SK-N-MC (cell line): ENCODE measurements at places on chromosomes 3 and 15.

DNA sequence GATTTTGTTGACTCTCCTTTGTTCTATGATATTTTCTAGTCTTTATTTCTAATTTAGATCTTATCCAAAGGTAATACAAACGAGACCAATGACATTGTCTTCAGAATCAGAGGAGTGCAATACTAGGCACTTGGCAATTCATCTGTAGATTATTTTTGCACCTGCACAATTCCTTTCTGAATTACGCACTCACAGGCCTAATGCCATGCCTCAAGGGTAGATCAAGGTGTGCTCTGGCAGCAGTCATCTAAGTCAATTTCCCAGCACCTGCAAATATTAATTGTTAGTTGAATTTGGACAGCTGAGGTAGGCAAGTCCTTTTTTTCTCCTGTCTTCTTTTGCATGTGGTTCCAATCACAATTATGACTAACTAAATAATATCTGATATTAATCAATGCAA, 653.2 kb downstream of the ROBO2 start:
- no peak for DNase-seq

DNA sequence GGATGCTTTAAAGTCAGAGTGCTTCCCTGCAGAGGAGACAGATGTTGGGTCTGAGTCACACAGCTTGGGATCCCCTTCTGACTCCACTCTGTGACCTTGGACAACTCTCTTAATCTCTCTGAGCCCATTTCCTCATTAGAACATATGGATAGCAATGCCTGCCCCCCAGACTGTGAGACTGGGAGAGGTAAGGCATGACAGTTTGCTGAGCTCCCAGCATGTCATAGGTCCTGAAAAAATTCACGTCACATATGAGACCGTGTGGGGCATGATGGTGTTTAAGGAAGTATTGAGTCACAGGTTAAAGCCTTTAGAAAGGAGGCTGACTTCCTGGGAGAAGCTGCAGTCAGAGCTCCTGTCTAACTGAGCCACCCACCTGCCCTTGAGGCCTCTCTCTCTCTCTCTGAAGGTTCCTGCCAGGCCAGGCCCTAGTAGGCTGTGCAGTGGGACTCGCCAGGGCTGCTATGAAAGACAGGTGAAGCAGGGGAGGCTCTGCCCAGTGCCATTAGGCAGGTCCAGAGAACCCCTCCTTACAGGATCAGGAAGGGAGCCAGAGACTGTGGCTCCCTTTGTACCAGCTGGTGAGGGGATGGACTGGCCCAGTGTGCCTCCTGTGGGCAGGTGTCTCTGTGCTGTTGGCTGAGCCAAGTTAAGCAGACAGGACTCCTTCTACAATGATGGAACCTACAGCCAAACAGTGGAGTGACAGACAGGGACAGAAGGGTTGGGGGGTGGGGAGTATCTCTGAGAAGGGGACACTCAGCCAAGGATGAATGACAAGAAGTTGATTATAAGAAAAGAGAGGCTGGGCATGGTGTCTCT, 19.5 kb upstream of the DOCK3 start:
- no peak for DNase-seq

- DNase-seq = no peak
Observed at GRCh38 chr3:21587894-21588293, 163.1 kb downstream of the ZNF385D start.

DNA sequence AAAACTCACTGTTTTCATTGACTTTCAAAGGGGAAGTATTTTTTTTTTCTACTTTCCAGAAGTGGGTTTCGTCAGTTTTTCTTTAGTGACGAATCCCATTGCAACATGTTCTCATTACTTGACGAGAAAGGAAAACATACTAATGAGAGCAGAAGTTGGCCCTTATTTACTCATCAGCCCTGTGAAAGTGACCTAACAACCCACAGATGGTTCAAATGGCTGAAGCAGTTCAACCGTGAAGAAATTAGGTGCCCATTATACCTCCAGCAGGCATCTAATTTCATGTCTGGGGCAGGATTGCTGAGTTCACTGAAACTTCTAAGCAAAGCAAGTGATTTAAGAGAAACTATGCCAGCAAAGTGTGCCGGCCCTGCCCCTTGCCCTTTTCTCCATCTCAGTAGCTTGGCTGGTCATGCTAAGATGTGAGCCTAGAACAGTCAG, 9.0 kb downstream of the AQP9 start:
- no peak for DNase-seq

GRCh38 chr15:85168642-85169173, 187.1 kb downstream of the PDE8A start:
- no peak for DNase-seq
